ENCODE measurements at places on chromosomes 1 and 21. TPM values are rescaled to one million over a fixed set of nuclear protein-coding genes. Genes with fewer than 3 reads are reported as not detected.
A peak's percentile ranks its signal among the peaks of the same experiment; 100 is the strongest.

The KRTAP12-2 gene
- total RNA-seq, result not detected

DNA sequence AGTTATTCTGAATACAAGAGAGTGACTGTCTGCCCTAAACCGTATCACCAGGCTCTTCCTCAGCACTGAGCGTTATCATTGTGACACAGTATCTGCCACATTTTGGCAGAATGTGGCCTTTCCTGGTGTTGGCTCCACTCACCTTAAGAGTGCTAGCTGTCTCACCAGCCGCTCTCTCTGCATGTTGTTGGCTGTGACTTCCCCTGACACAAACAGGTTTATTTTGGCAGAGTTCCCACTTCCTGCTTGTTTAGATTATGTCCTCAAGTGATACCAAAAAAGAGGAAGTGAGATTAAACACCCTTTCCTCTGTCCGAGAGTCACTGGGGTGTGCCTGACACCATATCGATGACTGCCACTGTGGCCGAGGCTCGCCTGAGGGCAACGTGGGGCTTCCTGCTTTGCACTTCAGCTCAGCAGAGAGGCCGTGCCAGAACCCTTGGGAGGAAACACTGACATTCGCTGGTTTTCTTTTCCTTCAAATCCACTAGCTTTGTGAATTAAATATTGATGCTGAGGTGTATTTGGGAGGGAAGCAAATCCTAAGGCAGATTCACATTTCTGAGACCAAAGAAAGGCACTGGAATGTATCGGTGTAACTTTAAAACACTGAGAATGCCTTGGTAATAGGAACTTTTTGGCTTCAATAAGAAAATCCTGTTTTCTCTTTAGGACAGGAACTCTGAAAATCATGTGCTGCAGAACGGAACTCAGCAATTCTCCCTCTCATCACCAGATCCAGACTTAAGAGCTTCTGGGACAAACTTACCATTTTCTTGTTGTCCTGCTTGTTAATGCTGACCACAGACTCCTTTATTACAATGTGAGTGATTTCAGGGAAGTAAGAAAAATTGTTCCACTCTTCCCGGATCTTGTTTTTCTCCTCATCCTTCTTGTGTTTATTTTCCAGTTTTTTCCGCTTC, 102.1 kb downstream of the JAK1 start:
- H3K4me3 ChIP-seq, result peak overlapping the region; percentile 38
- H3K27me3 ChIP-seq, result no peaks in the 10 kb centered on the region
- DNase-seq, result peak; percentile 50

- H3K27ac ChIP-seq, result no peak overlapping the region
- no peak overlapping the region for H3K4me3 ChIP-seq
- DNase-seq, result no peak
- peaks cover 17% of the 10 kb centered on the region for H3K27me3 ChIP-seq
- H3K36me3 ChIP-seq, result no peaks in the 10 kb centered on the region
- peaks cover 3% of the 10 kb centered on the region for H3K4me1 ChIP-seq
These were observed 4.8 kb upstream of the SLC26A9 start for GRCh38 chr1:205948039-205948438.

DNA sequence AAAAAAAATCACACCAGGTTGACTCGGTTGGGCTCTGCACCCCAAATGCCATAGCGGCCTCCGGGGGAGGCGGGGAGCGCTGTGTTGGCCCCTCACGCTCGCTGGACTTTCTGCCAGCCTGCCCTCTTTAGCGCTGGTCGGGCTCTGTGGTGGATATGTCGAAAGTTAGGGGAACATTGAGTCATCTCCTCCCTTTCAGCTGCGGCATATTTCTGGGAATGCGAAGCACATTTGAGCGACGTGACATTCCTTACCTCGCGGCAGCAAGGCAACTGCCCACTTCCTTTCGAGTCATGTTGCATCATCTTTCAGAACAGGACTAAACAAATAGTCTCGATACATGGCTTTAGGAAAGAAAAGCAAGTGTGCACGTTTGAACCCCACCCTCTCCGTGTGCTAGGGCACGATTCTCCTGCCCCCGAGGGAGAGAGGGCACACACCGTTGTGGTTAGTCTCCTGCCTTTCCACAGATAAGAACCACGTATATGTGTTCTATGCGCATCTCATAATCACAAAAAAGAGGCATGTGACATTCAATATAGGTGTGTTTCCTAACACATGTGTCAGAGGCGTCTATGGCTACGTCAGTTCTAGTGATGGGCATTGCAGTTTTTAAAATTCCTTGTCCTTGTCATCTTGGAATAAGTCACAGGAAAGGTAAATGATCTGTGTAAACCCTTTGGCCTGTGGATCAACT, 105.9 kb upstream of the SLC45A1 start:
- DNase-seq, result no peak
- peaks cover 36% of the 10 kb centered on the region for H3K27me3 ChIP-seq
- H3K4me3 ChIP-seq, result peak overlapping the region; percentile 44
- peaks cover 2% of the 10 kb centered on the region for H3K36me3 ChIP-seq
